NCI-H1048 (cell line): ENCODE measurements at places on chromosomes 7 and 10.

GRCh38 chr7:67519171-67519570 lies 522.5 kb downstream of the TYW1 start:
- no peak for DNase-seq

DNA sequence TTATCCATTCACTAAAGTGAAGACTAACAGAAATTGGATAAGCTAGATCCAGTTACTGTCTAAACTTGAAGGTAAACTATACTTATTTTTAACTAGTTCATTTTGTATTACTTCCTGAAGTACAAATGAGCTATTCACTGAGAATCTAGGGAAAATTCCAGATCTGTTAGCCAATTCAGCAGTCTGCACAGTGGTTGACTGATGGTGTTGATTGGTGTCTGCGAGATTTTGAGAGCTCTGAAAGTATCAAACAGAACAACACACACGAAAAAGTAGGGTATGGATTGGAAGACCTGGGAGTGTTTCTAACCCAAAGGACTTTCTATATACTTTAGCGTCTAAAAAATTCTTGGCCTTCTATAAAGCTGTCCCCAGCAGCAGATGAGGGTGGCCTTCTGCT lies 33.6 kb upstream of the AGR2 start:
- no peak for DNase-seq

GRCh38 chr7:46630031-46630430 lies 709.0 kb upstream of the IGFBP3 start:
- DNase-seq: no peak

- no peak for DNase-seq
Measured at GRCh38 chr10:114908896-114909295, 29.1 kb upstream of the TRUB1 start.

- no peak for DNase-seq
Measured at GRCh38 chr10:36441557-36441956, 683.8 kb upstream of the ANKRD30A start.

- no peak for DNase-seq
Measured at GRCh38 chr7:45065031-45065995, 23.5 kb downstream of the NACAD start.

DNA sequence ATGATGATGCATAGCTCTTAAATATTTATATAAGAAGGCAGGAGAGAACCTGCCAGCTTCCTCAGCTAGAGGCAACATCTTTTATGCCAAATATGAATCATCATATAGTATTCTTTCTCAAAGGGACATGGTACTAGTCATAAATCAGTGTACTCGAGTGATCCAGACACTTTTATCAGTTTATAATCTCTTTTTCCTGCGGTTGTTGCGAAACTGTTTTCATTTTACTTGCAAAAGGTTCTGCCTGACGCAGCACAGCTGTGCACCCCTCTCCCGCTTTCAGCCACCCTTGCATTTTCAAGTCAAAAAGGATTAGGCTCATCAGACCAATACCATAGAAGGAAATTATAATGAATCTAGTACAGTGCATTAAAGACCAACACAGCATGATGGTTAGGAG lies 332.3 kb upstream of the PRKCQ start:
- no peak for DNase-seq

DNA sequence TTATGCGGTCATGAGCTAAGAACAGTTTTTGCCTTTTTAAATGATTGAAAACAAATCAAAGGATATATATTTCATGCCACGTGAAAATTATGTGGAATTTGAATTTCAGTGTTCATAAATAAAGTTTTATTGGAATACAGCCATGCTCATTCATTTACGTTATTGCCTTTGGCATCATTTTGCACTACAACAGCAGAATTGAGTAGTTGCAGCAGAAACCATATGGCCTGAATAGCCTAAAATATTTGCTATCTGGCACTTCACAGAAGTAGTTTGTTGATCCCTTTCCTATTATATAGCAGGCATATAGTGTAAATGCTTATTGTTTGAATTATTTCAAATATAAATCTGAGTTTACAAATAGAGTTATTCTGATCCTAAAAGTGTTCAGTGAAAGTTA lies 59.7 kb downstream of the AUTS2 start:
- DNase-seq: no peak
